ENCODE measurements at places on chromosomes 3 and 15.
A peak's percentile ranks its signal among the peaks of the same experiment; 100 is the strongest.

GRCh38 chr3:48018841-48019240 lies 2.6 kb upstream of the MAP4 start:
- DNase-seq: no peak

DNA sequence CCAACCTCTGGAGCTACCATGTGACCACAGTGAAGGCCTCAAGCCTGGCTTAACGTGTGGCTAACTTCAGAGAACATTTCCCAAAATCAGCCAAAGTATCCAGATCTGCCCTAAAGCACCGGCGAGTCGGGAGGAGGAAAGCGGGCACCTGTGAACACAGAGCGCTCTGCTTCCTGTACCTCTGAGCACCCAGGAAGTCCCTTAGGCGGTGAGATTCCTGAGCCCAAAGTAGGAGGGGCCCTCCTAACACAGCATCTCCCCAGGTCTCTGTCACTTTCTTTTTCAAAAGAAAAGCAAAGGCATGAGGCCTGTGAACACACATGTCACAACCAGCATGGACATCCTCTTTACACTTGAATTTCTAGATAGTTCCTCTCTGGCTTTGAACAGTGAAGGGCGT lies 944 bp upstream of the EIF4E3 start:
- DNase-seq: no peak

DNA sequence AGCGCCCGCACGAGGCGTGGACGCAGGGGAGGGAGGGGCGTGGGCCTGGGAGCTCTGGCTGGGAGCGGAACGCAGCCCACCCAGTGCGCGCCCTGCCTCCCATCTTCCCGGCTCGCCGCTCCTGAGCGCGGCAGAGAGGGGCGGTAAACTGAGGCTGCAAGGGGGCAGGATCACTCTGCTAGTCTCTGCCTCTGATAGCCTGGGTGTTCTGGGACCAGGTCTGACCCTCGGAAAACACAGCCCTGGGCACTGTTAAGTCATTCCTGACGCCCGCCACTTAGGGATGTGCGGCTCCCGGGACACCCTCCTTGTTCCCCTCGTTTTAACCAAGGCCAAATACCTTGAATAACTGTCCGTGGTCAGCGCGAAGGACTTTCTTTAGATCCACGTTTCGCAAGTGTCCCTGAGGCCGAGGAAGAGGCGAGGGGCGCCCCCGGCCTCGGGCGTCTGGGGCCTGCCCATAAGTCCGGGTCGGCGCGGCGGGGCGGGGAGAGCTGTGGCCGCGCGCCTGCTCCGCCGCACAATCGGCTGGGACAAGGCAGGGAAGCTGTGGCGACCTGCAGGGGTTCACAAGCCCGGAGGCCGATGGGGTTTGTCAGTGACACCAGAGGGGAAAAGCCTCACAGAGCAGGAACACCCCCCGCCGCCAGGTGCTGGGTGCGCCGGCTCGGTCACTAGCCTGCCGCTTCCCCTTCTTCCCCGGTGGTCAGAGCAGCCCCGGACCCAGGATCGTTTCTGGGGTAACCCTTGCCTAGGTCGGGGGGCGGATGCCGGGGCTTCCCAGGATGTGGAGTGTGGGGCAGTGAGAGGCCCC lies 1.5 kb downstream of the ITPKA start:
- no peak for DNase-seq

- no peak for DNase-seq
These were observed 32.3 kb upstream of the PROK2 start for GRCh38 chr3:71817262-71817661.

- DNase-seq: no peak
These were observed 78.2 kb downstream of the SMAD3 start for GRCh38 chr15:67143646-67144045.

- DNase-seq: peak; percentile 53
These were observed 109.3 kb downstream of the SHQ1 start for GRCh38 chr3:72738752-72739530.

GRCh38 chr15:29377161-29377560 lies 107.5 kb upstream of the NSMCE3 start:
- no peak for DNase-seq

- DNase-seq: no peak
These were observed 75.8 kb downstream of the MAP2K5 start for GRCh38 chr15:67618297-67618696.

- DNase-seq: no peak
These were observed 105.7 kb upstream of the ZPLD1 start for GRCh38 chr3:102329066-102329465.

GRCh38 chr3:27914199-27914598 lies 192.1 kb upstream of the EOMES start:
- no peak for DNase-seq

DNA sequence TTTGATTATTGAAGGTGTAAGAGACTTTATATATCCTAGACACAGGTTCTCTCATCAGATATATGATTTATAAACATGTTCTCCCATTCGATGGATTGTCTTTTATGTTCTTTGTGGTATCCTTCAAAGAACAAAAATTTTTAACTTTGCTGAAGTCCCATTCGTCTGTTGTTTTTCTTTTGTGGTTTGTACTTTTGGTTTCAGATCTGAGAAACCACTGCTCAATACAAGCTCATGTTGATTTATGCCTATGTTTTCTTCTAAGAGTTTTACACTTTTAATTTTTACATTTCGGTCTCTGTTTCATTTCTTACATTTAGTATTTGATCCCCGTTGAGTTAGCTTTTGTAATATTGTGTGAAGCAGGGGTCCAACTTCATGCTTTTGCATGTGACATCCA lies 103.3 kb upstream of the SPRED1 start:
- DNase-seq: no peak

GRCh38 chr3:10551139-10551538 lies 45.8 kb upstream of the ATP2B2 start:
- DNase-seq: no peak

DNA sequence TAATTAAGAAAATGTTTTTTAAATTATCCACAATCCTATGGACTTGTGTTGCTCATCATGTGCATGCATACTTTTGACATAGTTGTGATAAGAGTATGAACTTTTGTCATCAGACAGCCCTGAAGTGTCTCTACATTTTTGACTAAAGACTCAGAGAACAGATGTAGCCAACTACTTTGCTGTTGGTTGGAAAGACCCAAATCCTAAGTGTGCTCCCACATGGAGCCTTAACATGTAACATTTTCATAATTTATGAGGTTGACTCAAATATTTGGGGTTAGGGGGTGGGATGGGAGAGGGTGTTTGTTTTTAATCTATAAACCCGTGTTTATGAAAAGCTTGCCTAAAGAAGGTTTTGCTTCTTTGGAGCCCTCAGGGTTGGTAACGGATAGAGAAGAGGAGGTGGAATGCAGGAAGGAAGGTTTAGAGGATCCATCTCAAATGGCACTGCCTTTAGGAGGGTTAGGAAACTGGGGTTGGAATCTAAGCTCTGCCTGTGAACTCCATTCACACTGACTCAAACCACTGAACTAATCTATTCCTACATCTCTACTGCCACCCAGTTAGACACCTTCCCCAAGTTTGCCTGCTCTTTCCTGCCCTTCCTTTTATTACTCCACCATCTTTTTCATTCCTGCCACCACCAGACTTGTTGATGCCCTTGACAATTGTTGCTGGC lies 3.7 kb downstream of the BOC start:
- no peak for DNase-seq

DNA sequence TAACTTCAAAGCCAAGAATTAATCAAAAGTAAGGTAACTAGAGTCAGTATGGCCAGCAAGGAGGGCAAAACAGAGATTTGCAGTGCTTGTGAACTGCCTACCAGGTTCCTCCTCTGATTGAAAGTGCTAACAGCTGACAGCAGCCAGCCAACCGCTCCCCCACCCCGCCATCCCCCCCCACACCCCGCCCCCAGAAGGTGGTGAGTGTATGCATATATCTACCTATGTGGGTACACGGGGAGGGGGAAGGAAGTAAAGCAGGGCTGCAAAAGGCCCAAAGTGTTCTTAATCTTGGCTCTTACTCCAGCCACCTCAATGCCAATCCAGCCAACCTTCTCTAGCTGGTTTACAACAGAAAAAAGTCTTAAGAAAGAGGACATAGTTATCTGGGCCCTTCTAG lies 50.7 kb downstream of the RAF1 start:
- DNase-seq: no peak

- no peak for DNase-seq
These were observed 14.5 kb downstream of the PLXND1 start for GRCh38 chr3:129591932-129592331.

DNA sequence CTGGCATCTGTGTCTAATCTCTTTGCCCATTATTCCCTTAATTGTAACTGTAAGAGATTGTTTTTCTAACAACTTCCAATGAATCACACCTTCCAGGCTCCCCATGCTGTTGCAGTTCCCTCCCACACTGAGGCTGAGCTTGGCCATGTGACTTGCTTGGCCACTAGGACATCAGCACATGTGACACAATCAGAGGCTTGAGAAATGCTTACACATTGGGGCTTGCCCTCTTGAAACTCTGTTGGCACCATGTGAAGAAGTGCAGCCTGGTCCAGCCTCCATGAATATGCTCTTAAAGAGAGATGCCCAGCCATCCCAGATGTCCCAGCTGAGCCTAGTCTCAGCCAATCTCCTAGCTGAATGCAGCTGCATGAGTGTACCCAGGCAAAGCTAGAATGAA lies 326.8 kb upstream of the SOX2 start:
- DNase-seq: no peak

DNA sequence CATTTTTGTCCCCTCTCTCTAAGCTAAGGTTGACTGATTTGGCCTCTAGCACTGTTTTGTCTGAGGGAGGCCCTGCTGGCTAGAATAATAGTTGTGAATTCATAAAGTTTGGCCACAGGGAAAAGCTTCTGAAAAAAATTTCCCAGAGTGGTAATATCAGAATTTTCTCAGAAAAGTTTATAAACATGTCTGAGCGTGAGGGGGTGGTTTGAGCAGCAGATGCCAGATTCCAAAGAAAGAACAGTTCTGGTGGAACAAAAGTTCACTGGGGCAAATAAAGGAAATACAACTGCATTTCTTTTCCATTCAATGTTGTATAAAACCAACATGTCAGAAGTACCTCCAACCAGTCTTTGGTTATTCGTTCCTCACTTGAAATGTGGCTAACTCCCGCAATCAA lies 61.2 kb downstream of the CLDN1 start:
- no peak for DNase-seq
